HS-5 (cell line): ENCODE measurements at places on chromosomes 12 and 14.

- no peak for DNase-seq
These were observed 39.8 kb downstream of the C12orf42 start for GRCh38 chr12:103456006-103456405.

DNA sequence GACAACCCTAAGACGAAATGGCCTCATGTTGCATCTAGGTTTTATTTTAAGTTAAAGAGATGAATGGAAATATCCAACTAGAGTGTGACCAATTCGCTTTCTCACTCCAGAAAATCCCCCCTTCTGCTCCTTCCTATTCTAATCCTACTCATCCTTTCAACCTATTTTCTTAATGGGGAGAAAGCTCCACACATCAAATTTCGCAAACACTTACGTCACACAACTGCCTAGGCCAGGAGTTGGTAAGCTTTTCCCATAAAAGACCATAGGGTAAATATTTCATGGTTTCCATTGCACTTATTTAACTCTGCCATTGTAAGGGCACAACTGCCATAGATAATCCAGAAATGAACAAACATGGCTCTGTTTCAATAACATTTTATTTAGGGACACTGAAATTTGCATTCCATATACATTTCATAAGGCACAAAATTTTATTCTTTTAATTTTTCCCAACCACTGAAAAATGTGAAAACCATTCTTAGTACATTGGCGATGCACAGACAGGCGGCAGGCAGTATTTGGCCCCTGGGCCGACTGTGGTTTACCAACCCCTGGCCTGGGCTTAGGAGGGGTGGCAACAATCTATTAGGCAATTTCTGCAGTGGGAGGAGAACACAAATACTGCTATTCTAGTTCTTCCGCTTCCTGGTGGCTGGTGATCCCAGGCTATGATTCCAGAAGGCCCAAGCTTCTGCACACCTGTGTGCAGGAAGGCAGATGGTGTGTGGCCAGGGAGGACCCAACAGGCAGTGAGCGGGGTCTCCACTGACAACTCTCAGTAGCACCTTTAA, 67.2 kb upstream of the FOXN3 start:
- DNase-seq: no peak

DNA sequence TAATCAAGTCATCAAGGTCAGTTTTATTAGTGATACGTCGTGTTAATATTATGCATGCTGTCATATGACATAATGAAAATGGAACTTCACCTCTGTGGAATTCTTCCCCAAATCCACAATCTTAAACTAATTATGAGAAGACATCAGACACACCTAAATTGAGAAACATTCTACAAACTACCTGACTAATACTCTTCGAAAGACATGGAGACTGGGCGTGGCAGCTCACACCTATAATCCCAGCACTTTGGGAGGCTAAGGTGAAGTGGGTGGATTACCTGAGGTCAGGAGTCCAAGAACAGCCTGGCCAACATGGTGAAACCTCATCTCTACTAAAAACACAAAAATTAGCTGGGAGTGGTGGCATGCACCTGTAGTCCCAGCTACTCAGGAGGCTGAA, 33.3 kb upstream of the KRAS start:
- no peak for DNase-seq

DNA sequence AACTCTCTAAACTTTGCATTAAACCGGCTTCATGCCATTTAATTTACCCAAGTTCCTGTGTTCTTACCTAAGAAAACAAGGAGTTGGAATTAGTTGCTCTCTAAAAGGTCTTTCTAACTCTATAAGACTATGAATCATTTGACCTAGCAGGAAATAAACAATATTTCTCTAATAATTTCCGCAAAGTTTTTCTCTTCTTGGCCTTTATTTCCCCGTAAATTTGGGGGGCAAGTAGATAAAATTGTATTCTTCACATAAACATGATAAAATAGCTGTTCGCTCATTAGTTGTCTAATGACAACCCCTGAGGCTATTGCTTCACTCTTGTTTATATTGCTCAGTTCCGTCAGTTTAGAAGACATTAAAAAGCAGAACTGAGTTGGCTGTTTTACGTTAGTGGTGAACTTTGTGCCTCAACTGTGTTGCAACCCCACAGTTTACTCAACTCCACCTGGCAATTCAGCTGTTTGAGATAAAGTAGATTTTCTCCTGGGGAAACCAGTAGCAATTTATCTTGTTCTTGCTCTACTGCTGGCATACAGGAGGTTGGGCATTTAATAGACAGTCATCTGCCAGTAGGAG, 74.7 kb downstream of the BTG1 start:
- no peak for DNase-seq

- DNase-seq: no peak
These were observed 12.7 kb downstream of the NGDN start for GRCh38 chr14:23481979-23482822.

DNA sequence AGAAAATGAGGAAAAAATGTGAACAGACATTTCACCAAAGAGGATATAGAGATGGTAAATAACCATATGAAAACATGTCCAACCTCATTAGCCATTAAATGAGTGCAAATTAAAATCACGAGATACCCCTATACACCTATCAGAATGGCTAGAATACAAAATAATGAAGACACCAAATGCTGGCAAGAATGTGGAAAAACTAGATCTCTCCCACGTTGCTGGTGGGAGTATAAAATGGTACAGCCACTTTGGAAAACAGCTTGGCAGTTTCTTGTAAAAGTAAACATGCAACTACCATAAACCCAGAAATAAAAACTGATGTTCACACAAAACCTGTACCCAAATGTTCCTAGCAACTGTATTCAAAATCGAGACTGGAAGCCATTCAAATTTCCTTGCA, 38.3 kb upstream of the TCL1B start:
- DNase-seq: no peak

DNA sequence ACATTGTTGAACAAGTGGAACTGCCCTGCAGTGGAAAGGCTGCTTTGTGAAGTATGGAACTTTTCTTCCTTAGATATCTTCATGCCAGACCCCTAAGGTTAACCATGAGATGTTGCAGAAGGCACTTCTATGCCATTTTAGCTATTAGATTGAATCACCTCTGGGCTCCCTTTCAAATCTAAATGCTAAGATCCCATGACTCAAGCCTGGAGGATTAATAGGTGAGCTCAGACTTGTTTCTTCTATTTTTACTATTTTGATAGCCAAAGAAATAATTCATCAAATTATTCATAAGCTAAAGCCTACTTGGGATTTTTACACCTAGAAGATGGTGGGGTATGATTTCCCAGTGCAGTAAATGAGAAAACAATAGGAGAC, 64.3 kb downstream of the DAD1 start:
- DNase-seq: no peak

GRCh38 chr14:29652571-29652970, 275.1 kb downstream of the PRKD1 start:
- no peak for DNase-seq

- DNase-seq: no peak
These were observed 305.8 kb downstream of the RGS6 start for GRCh38 chr14:72237722-72238666.

GRCh38 chr14:23345987-23346692, 6.5 kb downstream of the SLC22A17 start:
- no peak for DNase-seq

- DNase-seq: peak; percentile 90
These were observed 119.9 kb upstream of the PCED1B start for GRCh38 chr12:46959502-46959901.

- DNase-seq: no peak
These were observed 253.8 kb downstream of the RMST start for GRCh38 chr12:97716356-97716755.

DNA sequence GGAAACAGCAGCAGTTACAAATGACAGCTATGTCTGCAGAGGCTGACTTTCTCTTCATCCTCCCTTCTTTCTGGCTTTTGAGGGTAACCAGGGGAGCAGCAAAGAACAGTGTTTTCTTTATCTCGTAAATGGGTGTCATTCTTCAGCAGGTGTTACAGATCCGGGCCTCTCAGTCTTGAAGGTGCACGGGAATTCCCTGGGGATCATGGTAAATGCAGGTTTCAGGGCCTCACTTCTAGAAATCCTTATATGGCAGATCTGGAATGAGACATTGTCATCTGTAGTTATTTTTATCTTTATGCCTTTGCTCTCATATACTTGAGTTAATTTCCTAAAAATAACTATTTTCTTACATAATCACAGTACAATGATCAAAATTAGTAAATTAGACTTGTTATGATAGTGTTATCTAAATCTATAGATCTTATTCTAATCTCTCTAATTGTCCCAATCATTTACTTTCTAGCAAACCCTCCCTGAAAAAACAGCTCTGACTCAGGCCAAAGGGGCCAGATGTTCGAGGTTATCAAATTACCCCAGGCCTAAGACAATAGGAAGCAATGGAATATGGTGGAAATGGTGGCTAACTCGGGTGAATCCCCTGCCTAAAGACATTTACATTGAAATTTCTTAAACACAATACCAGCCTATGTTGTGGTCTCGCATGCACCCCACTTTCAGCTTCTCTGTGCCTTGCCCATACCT, 145.0 kb downstream of the CAND1 start:
- no peak for DNase-seq

DNA sequence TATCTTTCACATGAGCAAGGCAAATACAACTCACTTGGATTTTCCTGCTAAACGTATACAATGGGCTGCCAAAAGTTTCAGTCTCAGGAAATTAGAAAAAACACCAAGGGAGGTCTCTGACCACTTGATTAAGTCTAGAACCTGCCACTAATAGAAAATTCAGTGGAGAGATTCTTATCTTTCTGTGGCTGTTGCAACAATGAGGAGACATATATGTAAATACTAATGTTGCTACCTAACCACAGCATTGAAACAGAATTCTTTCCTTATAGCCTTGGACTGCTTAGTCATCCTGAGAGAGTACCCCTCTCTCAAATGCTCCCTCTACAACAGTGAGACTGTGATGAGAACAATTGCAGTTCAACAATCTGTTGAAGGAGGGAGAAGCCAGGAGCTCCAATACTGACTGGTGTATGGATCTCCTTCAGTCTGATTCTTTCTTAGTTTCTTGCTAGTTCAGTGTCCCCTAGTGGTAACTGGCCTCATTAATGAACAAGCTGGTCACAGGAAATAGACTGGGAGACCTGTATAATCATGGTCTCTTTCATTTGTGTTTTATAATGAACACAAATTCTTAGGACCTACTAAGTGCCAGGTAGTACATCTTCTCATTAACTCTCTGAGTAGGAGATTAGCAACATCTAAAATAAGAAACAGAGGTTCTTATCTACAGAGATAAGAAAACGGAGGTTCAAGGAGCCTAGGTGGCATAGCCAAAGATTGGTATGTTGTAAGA, 164.5 kb downstream of the SLC38A4 start:
- peak; percentile 64 for DNase-seq

- DNase-seq: no peak
These were observed 338.3 kb downstream of the EMP1 start for GRCh38 chr12:13534645-13535398.

DNA sequence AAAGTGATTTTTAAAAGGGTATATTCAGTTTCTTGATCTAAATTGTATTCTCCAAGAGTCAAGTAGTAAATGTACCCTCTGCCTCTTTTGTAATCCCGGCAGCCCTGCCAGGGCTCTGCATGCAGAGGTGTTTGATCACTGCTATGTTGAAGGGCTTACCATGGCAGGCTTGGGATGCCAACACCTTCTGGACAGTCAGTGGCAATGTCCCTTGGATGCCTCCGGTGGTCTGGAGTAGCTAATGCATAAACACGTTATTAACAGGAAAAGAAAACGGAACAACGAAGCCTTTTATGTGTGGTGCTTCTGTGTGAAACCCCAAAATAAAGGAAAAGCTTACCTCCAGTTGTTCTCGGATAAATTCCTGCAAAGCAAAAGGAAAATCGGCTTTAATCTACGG, 19.9 kb downstream of the EIF2B2 start:
- no peak for DNase-seq

DNA sequence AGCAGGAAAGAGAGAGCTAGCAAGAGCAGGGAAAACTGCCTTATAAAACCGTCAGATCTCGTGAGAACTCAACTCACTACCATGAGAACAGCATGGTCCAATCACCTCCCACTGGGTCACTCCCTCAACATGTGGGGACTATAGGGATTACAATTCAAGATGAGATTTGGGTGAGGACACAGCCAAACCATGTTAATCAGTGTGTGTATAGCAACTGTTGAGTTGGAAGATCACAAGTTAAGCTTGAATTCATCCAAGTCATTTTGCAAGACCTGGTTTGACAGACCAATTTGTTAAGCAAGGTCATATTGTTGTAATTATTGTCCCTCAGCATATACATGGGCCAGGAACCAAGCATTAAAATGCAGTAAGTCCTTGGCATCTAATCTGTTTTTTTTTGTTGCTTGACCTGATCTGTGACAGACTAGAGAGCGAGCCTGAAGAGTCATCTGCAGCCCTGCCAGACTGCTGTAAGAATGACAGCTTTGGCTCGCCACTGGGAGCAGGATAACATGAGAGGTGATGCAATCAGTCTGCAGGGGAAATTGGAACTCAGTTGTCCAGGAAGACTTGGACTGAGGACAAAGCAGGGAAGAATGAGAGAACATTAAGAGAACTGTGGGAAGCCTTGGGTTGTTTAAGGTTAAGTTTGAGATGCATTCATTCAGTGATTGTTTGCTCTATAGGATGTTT, 297.6 kb upstream of the SEL1L start:
- no peak for DNase-seq

- no peak for DNase-seq
These were observed 189.3 kb downstream of the DACT1 start for GRCh38 chr14:58826845-58827686.

DNA sequence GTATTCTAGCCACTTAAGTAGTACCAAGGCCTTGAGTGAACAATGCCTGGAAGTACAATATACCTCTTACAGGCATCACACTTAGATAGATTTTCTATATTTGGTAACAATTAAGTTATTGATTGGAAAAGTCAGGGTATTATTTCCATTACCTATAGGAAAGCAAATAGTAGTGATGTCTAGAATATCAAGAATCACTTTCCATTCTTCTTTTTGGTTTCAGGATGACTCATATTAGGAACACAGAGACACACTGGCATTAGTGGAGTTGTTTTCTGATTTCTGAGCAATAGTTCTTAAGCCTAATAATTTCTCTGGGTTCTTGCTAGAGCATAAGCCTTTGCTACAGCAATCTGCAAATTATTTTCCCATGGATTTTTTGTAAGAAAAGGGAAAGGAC, 1640.0 kb upstream of the SEL1L start:
- no peak for DNase-seq

GRCh38 chr12:89355243-89356068, 3.2 kb upstream of the DUSP6 start:
- no peak for DNase-seq

DNA sequence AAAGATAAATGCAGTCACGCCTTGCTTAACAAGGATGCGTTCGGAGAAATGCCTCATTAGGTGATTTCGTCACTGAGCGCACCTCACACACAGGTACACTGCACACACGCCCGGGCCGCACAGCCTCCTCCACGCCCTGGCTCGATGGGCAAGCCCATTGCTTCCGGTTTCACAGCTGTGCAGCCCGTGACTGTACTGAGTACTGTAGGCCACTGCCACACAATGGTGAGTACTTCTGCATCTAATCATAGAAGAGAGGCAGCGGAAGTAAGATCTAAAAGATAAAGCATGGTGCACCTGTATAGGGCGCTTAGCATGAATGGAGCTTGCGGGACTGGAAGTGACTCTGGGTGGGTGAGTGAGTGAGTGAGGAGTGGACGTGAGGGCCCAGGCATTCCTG, 4.3 kb downstream of the RIMBP2 start:
- no peak for DNase-seq
